ENCODE measurements at places on chromosomes 1 and 21.
A peak's percentile ranks its signal among the peaks of the same experiment; 100 is the strongest.

- no peak for DNase-seq
These were observed 3.4 kb upstream of the LACTBL1 start for GRCh38 chr1:22976127-22976460.

DNA sequence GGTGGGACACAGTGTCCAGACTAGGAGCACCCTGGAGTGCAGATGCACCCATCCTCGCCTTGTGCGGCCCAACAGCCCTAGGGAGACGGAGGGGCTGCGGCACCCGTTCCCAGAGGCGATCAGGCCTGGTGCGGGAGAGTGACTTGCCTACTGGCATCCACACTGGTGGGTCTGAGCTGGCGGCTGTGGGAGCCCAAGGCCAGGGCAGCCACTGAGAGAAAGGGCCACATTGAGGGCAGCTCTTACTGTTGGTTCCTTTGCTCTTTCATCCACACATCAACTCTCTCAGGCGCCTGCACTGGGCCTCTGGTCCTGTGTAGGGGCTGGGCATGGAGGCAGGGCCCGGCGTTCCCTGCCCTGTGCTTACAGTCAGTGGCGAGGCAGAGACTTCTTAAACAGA, 8.6 kb downstream of the PODN start:
- no peak for DNase-seq

DNA sequence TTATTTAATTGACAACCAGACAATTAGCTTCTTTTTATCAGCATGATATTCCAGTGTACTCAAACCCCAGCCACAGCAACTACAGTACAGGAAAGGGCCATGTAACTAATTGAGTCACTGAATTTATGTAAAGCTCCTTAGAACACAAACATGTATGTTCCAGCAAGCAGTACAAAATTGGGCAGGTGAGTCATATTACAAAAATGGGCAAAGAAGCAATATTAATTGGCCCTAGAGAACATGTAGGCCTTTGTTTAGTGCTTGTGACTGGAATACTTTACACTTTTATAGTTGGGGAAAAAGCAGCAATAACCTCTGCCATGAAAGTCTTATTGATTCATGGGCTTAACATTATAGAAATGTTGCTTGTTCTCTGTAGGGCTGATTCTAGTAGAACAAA, 31.8 kb downstream of the CLEC20A start:
- DNase-seq: no peak

DNA sequence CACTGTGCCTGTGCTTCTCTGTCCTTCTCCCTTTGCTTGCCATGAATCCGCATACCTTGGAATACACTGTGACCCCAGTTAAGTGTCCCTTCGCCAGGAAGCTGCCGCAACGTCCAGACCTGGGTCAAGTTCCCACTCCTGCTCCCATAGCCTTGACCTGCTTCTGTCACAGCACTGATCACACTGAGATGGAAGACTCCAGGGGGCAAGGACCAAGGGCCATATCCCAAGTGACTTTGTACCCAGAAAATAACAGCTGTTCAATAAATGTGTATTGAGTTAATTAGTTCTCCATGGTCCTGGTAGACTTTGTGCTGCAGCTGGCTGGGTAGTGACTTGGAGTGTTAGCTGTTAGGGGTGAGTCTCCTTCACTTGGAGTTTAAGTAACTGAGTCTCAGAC, 25.8 kb downstream of the SLC5A9 start:
- DNase-seq: no peak

DNA sequence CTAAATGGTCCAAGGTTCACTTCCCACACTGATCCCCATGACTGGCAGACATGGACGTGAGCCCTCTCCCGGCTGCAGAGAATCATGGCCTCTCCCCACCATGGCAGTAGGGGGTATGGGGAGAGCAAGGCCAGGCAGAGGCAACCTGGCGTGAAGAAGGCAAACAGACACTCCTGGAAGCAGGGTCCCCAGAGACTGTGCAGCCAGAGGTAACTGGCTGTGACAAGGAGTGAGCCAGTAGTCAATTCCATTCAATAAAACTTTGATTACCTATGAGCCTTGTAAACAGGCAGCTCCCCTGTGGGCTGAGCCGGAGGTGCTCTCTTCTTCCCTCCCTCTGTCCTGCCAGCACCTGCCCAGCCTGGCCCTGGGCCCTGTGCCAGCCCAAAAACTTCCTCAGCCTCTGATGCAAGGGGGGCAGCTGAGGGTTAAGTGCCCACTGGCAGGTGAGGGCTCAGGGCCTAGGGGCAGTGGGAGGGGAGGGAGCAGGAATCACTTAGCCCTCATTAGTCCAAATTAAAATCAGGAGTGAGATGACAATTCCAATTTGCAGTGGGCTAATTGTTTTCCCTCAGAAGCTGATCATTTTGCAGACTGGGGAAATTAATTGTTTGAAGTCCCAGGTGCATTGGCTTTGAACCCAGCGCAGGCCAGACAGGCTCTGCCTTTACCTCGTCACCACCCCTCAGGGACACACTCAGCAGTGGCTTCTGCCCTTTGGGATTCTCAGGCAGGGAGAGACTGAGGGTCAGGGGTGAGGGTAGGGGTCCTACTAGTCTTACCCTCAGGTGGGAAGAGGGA, 35.6 kb downstream of the LRRN2 start:
- no peak for DNase-seq

DNA sequence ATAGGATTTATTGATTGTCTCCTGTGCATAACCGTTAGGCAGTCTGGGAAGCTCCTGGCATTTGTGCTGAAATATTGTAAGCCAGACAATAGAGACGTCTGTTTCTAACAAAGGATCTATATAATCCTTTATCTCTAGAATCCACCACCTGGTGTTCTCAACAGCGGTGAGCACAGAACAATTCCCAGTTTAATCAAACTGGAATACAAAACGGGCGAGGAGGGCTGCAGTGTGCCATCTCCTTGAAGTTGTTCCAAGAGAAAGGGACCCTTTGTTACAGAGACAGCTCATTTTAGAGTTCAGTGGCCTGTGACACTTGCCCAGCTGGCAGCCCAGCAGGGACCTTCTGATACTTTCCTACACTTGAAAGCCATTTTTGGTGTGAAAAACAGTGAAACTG, 162.8 kb upstream of the IVNS1ABP start:
- no peak for DNase-seq

DNA sequence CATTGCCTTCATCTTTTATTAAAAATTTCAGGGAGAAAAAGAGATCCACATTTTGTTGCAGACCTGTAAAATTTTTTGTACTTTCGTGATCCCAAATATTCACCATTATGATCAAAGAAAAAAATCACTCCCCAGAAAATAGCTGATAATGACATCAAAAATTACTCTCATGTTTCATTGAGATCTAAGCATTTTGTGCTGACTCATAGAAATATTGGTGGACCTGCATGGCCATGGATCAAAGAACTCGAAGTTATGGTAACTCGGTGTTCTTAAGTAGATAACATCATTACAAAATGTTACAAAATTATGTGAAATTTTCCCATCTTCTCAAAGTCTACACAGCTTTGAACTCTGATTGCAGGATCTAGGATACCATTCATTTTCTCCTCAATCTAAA, 135.8 kb downstream of the PTGER3 start:
- no peak for DNase-seq

DNA sequence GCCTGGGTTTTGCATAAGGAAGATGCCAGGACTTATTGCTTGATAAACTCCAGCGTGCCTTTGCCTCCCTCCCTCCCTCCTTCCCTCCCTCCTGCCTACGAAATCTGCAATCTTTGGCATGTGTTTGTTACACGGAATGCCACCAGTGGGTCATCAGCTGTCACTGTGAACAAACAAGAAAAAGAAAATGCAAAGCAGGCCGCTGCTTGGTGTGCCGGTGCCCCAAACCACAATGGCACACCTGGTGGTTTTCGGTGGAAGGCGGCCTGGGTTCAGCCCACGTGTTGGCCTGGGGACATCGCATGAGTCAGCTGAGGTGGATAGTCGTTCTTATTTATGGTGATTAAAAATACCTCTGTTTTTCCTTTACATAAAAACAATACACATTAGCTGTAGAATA, 16.3 kb upstream of the IFNLR1 start:
- peak; percentile 69 for DNase-seq

Data from urothelium cell line (cell line).